ENCODE measurements at places on chromosomes 6 and 20.

DNA sequence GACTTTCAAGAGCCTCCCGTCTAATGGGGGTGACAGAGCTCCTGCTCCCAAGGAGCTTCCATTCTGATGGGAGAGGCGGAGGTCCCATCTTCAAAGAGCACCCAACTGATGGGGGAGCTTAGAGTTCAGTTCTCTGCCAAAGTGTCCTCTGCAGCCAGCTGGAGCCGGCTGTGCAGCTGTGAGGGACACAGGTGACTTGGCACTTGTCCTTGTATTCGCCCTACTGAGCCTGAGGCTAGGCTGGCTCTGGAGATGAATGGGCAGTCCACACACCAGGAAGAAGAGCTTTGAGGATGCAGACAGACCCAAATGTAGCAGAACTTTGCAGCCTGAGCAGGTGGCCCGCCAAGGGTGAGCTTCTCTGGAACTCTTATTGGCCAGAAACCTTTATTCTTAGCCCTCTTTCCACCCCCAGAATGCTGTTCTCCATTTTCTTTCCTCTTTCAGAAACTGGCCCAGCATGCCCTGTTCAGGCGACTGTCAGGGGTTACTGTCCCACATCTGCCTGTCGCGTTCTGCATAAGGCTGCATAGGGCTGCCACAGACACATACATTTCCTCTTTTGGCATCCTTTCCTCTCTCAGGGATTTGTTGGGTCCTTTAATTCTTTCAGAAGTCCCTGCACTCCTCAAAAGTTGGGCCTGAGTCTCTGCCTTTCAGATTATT, 108.7 kb upstream of the LRFN2 start:
- DNase-seq: no peak

- DNase-seq: no peak
These were observed 147.1 kb upstream of the MARCKS start for GRCh38 chr6:113709936-113710509.

GRCh38 chr6:119978274-119978889, 628.8 kb upstream of the MAN1A1 start:
- DNase-seq: no peak

- no peak for DNase-seq
These were observed 61.1 kb downstream of the IL20RA start for GRCh38 chr6:136983687-136984086.

DNA sequence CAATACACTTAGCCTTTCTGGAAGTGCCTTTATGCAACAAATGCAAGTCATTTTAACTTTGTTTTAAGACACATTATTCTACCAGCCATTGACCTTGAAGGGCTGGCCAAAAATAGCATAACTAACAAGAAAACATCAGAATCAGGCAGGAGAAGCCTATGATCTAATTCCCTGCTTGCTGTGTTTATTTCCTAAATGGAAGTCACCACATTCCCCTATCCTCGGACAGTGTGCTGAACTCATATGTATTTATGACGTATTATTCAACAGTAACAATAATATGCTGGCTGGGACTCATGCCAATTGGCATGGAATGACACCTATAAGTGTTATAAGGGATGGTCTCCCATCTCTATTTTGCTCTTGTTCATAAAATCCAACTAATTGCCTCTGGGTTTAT, 140.7 kb downstream of the MAP3K7 start:
- no peak for DNase-seq
